Dermis microvascular lymphatic vessel endothelial cell (primary cell): ENCODE measurements at places on chromosomes 5 and 9. TPM values are rescaled to one million over a fixed set of nuclear protein-coding genes. Genes with fewer than 3 reads are reported as not detected.

The STKLD1 gene
- 0.26 and 0.38 TPM in 2 replicates for total RNA-seq

DNA sequence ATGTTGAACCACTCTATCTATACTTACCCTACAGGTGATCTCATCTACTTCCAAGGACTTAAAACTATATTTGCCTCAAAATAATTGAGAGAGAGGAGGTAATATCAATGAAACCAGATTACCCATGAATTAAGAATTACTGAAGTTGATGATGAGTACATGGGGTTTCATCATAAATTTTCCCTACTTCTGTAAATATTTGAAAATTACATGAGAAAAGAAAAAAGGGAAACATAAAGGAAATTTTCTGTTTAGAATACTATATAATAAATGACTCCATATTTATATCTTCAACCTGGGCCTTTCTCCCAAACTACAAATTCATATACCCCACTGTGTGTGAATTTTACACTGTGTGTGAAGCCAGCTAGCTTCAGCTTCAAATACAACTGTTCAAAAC, 2.6 kb downstream of the TSTD2 start:
- DNase-seq = no peak

- no peak for DNase-seq
Measured at GRCh38 chr9:112378328-112379176, 1.4 kb upstream of the HSDL2 start.

DNA sequence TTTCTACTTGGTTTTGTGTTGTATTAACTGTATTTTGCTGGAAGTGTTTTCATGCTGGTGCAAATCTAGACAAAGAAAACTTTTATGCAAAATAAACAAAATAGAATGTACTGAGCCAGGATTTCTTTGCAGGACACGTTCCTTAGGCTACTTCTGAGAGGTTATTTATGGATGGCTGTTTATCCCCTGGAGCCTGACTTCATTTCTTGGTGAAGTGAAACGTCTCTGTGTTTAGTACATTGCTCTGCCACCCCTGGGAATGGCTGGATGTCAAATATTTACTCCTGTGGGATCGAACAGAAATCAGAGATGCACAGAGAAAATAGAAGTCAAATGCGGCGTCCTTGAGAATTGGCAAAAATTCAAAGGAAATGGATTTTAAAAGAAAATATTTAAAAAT, 327.1 kb upstream of the MPDZ start:
- no peak for DNase-seq

The DNAJA1 gene
- total RNA-seq = 95.8 and 111 TPM in 2 replicates

GRCh38 chr5:1002836-1003235, 5.8 kb upstream of the NKD2 start:
- no peak for DNase-seq

DNA sequence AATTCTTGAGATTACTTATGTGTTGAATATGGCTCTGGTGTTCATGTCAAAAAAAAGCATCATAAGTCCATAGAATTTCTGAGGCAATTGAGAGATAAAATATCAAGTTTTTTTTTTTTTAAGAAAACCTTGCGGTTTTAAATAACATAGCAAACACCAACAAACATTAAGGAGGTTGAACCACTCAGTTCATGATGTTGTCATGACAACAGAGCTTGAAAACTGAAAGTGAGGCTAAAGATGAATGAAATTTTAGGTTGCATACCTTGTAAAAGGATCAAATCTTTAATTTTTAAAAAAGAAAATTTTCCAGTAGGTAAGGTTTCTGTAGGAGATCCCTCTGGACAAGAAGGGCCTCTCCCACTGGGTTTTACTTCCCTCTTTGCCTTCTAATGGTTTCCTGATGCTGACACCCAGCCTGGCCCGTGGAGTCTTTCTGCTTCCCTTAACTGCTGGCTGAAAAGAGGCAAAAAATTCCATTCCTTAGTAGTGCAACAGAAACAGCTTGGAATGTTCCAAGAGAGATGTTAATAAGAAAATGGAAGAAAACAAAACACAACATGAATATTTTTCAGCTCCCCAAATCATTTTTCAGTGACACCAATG, 60.0 kb upstream of the FER start:
- no peak for DNase-seq

DNA sequence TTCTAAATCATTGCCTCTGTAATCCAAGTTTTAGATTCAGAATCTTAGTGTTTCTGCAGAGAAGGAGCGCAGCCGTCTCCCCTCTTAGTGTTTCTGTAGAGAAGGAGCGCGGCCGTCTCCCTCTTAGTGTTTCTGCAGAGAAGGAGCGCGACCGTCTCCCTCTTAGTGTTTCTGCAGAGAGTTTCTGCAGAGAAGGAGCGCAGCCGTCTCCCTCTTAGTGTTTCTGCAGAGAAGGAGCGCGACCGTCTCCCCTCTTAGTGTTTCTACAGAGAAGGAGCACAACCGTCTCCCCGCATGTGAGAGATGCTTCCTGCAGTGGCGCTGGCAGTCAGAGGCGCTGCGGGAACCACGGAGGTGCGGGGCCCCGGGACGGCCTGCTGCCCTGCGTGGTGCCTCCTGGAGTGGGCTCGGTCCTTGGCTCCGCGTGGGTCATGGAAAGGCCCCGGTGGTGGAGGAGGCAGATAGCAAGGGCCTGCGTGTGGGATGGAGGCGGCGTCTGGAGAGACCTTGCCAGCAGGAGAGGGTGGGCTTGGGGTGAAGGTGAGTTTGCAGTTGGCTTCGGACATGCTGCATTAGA, 10.9 kb downstream of the CEP72 start:
- DNase-seq = no peak

- peak; percentile 79 for DNase-seq
Measured at GRCh38 chr9:110031511-110032173, 176.3 kb downstream of the C9orf152 start.

DNA sequence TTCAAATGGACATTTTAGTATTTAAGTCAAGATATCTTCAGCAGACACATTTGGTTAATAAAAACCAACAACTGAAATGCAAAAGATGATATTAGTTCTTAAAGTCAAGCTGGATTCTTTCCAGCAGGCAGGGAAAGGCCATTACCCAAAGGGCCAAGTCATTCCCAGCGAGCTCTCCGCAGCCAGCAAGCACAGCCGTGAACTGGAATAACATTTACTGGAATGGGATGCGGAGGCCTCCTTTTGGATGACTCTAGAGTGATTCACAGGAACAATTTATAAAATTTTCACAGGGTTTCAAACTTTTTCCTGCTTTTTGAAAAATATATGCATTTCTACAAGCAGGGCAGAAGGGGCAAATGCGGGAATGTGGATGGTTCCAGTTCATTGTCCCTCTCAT, 76.6 kb upstream of the DAB2 start:
- DNase-seq = no peak

The DNLZ gene
- total RNA-seq = 12.5 and 15.0 TPM in 2 replicates

GRCh38 chr9:35487081-35487480, 2.8 kb upstream of the RUSC2 start:
- DNase-seq = no peak

GRCh38 chr9:22718653-22719052, 272.0 kb downstream of the DMRTA1 start:
- no peak for DNase-seq

GRCh38 chr5:14948383-14948782, 76.8 kb upstream of the ANKH start:
- no peak for DNase-seq

GRCh38 chr5:2385818-2386217, 365.7 kb downstream of the IRX2 start:
- DNase-seq = no peak

GRCh38 chr9:90504486-90504885, 138.1 kb downstream of the DIRAS2 start:
- no peak for DNase-seq

- no peak for DNase-seq
Measured at GRCh38 chr9:111630182-111630963, 761 bp upstream of the DNAJC25 start.

DNA sequence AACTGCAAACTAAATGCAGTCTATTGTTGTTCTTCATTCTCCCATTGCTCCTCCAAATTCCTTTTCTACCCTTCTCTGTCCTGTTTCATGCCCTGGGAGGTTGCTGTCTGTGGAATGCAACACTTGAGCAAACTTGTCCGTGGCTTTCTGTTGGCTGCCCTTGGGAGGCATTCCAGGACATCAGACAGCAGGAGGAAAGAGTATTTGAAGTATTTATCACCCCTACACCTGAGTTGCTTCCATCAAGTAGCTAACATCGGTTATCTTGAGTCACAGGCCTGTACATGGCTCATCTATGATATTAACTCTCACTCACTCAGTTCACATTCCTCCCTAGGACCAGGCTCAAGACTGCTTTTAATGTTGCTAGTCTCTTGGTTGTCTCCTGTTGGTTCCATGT, 803.4 kb upstream of the CDH6 start:
- no peak for DNase-seq

DNA sequence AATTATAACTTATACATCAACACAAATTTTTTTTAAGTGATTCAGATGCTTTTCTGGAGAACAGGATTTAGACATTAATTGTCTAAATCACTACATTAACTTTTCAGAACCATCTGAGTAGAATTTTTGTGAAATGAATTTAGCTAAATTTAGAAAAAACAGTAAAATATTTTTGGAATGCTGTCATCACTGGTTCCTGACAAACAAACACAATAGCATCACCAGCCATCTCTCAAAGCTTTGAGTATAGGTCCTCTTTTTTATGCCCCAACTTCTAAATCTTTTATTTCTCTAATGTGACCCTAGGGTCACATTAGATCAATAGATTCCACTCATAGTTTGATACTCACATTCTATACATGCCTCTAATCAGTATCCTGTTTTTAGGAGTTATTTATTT, 104.6 kb downstream of the PRR16 start:
- no peak for DNase-seq

DNA sequence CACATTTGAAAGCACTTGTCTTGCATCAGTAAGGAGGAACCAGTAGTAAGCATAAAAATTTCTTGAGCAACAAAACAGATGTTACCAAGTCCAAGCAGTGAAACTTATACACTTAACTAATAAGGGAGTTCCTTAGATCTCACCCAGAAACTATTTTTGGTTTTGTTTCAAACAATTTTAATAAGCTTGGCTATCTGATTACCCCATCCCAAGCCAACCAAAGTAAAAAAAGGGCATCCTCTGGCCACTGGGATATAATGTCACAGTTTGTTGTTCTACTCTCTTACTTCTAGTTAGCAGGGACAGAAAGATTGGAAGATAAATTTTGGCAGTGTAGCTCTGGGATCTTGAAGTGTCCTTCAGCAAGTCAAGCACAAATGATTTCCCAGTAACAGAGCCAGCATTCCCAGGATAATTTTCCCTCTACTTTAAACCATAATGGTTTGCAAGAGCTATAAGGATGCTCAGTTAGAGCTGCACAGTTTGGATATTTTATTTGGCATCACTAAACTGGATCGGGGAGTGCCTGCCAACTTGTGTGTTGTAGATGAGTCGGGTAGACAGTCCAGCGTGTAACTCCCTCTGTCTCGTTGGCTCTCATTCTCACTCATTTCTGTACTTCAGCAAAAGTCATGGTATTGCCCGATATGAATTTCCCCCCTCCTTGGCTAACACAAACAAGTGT, 161.9 kb upstream of the HMHB1 start:
- no peak for DNase-seq

DNA sequence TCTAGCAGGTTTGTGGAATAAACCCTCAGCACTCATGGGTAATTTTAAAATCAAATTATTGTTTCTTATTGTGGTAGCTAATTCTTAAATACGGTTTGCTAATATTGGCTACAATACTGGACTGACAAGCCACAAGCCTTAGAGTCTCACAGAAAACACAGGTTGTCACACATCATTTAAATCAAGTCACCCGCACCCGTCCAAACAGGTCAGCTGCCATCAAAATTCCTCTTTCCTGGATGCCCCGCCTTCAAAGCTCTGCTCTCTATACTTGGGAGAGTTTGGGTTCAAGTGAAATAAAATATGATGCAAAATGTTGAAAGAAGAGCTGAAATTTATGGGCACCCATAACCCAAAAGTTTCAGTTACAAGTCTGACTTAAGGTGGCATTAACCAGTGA, 12.3 kb upstream of the SUSD1 start:
- no peak for DNase-seq

GRCh38 chr5:43601454-43602260, 1.3 kb upstream of the NNT start:
- peak; percentile 83 for DNase-seq

The AHRR gene
- 4.5 and 5.4 TPM in 2 replicates for total RNA-seq

The IL5 gene
- not detected in 2 replicates for total RNA-seq

The GLT6D1 gene
- not detected in 2 replicates for total RNA-seq

- DNase-seq = no peak
Measured at GRCh38 chr9:112624711-112625707, 92.9 kb downstream of the INIP start.

The KLHL3 gene
- total RNA-seq = 19.3 and 50.4 TPM in 2 replicates

The GLIPR2 gene
- total RNA-seq = 57.9 and 108 TPM in 2 replicates

The SLC25A46 gene
- total RNA-seq = 61.5 and 63.0 TPM in 2 replicates

GRCh38 chr9:114286146-114286679, 36.7 kb upstream of the ORM1 start:
- DNase-seq = no peak

DNA sequence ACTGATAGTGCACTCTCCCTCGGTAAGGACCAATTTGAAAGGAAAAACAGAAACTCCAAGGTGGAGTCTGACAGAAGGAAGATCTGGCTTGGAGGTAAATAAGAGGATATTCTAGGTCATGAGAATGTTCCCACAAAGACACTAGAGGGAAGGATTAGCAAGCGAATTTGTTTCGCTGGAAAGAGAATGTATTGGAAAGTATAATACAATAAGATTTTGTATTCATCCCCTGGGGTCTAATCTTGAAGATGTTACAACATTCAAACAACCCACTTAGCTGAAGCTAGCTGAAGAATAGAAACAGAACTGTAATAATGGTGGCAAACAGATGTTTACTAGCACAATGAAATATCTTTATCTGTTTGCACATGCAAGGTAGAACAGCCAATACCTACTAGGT, 158.7 kb downstream of the GNAQ start:
- no peak for DNase-seq

DNA sequence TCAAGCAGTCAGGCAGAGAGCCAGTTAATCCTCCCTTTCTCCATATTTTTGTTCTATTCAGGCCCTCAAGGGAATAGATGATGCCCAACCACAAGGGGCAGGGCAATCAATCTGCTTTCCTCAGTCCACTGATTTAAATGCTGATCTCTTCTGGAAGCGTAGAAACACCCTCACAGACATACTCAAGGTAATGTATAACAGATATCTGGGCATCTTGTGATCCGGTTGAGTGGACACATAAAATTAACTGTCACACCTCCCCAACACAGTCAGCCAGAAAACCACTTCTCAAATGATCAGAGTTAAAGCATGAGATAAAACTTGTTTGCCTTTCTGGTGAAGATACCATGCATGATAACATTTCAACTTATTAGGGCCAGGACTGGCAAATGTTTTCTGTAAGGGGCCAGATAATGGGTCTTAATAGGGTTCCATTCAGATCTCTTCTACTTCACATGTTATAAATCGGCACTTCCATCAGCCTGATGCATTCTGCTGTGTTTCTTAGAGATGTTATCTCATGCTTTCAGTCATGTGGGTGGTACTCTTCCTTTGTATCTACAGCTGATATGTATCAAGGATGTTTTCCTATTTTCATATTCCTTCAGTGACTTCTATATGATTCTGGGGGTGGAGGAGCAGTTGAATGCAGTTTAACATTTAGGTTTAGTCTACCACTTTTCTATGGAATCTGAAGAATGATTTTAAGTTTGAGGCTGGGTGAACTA, 58.9 kb upstream of the CNTLN start:
- DNase-seq = no peak

- no peak for DNase-seq
Measured at GRCh38 chr9:3525096-3525835, 535 bp downstream of the RFX3 start.

- peak; percentile 70 for DNase-seq
Measured at GRCh38 chr5:88883836-88884607, 1.0 kb upstream of the MEF2C start.

- no peak for DNase-seq
Measured at GRCh38 chr9:36731068-36731956, 158.6 kb downstream of the MELK start.

The PCDHB3 gene
- total RNA-seq = 0.26 and 1.1 TPM in 2 replicates
